ENCODE measurements at places on chromosomes 2 and 18.

GRCh38 chr18:23716966-23717365, 27.7 kb downstream of the LAMA3 start:
- DNase-seq: no peak

- DNase-seq: no peak
Measured at GRCh38 chr2:62147610-62148301, 48.2 kb upstream of the B3GNT2 start.

GRCh38 chr2:241592126-241592845, 33.7 kb downstream of the BOK start:
- no peak for DNase-seq

DNA sequence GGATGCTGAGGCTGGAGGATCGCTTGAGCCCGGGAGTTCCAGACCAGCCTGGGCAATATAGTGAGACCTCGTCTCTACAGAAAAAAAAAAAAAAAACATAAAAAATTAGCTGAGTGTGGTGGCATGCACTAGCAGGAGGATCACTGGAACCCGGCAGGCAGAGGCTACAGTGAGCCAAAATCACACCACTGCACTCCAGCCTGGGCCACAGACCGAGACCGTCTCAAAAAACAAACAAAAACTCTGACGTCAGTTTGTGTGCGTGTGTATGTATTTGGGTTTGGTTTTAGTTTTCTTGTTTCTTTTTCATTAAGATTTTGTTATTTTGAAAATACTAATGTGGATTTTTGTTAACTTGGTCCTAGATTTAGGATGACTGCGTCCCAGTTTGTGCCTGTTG, 19.0 kb downstream of the CEP68 start:
- DNase-seq: no peak

DNA sequence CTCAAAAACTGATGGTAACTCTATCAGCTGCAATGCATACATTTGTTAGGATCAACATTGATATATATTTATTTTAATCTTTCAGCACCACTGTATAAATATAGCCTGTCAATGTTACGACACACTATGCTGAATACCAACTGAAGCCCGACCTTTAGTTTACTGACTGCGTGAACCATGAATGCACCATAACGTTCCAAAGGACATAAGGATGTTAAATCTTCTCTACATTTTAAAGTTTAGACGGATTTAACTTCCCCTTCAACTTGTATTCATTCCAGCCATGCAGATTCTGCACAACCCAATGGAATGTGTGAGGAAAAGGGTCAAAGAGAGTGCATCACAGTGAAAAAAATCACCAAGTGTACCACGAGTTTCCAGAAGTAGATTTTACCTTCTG, 489.5 kb downstream of the IRS1 start:
- no peak for DNase-seq

DNA sequence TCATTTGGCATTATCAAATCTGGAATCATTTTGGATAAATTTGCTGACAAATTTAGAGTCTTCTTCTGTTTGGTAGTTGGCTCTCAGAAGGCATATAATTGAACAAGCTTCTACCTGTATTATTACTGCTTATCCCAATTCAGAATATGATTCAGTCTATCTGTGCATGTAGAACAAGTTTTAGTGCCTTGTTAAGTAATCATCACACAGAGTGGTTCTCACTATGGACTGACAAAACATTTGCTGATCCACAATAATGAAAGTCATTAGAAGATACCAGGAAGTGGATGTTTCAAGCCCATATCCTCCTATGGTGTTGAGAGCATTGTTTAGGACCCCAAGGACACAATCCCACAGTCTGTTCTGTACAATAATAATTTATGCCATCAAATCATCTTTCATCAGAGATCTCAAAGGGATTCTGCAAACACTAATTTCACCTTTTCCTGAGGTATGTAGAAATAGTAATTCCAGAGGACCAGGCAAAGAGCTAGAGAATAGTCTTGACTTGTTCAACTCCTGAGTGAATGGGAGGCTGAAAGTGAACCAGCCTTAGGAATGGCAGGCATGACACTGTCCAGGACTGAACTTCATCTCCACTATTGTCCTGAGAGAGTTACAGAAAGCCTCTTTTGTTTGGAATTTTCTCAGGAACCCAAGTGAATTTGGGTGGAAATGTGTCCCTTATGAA, 29.6 kb upstream of the DSC1 start:
- no peak for DNase-seq

GRCh38 chr2:179201869-179202268, 62.8 kb downstream of the SESTD1 start:
- peak; percentile 12 for DNase-seq

GRCh38 chr2:23669413-23670244, 257.3 kb downstream of the ATAD2B start:
- no peak for DNase-seq

DNA sequence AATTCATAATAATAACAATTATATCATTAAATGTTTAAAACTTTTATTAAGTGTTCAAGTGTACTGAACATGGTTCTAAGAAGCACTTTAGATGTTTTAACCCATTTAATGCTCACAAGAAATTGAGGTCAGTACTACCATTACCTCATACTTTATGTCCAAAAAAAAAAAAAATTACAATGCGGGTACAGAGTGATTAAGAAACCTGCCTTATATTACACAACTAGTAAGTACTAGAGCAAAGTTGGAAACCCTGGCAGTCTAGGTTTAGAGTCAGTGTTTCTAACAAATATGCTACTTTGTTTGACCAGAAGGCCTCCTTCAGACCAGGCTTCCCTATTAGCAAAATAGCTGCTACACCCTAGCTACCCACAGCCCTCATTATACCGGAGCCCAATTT, 28.5 kb downstream of the PLEKHM3 start:
- no peak for DNase-seq

DNA sequence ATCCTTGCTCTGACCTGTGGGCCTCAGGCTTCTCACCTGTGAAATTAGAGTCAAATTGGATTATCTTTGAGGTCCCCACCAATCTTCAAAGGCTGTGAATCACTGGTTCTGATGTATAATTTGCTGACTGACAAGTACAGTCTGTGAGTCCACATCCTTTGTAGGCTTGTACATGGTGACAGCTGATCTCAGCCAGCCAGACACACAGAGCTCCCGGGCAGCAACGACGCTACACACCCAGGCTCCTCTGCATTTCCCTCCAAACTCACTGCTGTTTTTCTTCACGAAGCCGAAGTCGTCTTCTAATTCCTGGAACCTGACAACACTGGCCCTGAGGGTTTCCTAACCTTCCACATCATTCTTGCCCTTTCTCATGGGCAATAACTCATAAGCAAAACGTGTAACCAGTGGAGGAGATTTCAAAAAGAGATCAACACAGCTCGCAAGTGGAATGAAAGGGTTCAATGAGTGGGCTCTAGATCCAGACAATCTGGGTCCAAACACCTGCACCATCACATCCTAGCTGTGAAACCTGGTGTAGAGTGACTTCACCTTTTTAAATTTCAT, 37.9 kb upstream of the EVA1A start:
- no peak for DNase-seq

DNA sequence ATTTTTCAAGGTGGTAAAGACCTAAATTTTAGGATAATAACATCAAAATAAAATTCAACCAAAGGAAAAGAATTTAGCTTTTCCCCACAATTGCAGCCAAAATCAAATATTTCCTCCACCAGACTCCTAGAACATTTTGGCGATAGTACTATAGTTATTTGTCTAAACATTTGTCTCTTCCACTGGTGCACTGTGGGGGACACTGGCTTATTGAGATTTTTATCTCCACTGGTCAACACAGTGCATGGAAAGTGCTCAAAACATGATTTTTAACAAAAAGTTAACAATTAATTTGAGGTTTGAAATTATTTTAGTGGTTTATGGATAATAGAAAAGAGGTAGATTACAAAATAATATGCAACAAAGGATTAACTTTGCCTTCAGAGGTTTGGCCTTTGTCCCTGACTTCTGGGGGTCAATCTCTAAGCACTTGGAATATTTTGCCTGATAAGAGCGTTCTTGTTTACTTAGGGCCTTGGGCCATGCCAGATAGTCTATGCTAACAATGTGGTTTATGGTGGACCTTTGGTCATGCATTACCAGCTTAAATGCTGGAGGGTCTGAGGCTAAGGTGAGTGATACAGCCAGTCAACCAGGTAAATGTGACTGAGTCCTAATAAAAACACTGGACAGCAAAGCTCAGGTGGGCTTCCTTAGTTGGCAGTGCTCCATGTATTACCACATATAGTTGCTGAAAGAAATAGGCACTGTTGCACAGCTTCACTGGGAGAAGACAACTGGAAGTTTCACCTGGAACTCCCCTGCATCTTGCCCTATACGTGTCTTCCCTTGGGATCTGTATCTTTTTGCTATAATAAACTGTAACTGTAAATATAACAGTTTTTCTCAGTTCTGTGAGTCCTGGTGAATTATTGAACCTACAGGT, 67.2 kb upstream of the SATB2 start:
- DNase-seq: no peak

DNA sequence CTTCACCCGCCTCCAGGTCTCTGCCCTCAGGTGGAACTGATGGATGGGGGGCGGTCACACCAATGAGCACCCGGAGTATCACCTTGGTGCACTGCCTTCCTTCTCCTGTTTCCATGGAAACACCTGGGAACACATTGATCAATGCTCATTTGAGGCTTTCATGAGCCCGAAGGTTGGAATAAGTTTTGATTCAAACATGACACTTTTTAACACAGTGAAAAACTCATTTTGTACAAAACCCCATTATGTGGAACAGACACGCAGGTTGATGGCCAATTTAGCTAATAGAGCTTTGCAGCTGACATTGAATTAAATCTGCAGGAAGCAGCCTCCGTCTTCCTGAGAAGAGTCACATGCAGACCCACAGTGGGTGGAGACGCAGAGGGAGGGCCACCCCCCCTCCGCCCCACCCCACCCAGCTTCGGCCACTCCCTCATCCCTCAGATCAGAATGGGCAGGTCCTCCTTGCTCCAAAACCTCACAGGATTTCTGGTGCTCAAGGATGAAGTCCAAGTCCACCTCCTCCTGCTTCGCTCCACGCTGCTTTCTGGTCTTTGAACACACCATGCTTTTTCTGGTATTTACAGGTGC, 96.0 kb upstream of the MYCN start:
- no peak for DNase-seq

- DNase-seq: no peak
Measured at GRCh38 chr18:48866856-48867255, 83.9 kb downstream of the SMAD7 start.

GRCh38 chr2:26316845-26317244, 29.1 kb upstream of the SELENOI start:
- DNase-seq: no peak

DNA sequence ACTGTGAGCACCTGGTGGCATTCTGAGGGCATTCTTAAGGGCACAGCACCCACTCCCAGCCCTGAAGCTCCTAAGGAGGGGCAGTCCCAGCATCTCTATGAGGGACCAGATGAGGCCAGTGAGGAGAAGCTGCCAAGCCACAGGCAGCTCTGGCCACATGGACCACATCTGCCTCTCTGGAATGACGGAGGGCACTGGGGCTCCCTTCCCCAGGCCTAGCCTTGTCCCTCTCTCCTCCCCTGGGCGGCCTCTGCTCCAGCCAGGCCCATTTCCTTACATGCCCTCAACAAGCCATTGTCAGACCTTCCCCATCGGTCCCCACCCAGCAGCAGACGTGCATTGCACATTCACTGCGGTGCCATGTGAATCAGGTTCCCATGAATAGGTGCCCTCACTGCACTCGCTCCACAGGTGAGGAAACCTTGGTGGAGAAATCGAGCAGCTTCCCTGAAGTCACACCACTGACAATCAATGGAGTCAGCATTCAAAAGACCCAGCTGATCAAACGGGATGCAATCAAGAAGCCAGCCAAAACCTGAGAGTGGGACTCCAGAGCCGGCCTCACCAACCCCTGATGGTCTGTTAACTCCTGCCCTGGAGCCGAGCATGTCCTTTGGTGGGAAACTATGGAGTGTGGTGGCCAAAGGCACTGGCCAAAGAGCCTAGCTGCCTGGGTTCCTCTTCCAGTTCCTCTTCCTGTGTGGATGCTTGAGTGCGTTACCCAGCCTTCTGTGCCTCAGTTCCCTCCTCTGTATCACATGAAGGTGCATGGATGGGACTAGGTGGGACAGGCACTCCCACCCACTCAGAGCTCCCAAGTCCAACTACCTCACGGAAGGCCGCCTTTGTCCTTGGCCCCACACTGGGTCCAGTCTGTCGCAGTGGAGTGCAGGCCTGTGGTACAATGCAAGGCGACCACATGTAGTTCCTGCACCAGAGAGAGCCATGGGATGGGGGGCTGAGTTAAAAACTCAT, 147.3 kb downstream of the ZFP36L2 start:
- DNase-seq: no peak

DNA sequence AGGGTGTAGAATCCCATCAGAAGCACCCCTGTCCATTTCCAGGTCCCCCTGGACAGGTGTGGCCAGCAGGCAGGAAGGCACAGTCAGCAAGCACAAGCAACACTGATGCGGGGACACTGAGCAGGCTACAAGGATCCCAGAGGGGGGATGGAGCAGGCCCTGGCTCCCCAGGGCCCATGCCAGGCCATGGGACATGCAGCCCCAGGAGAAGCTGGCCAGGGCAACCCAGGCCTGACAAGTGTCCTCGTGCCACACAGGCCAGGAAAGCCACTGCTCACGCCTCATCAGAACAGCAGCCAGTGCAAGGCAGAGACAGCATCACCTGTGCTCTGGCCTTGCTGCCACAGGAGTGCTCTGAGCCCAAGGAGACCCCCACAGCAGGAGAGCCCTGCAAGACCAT, 14.1 kb upstream of the GPC1 start:
- DNase-seq: no peak

DNA sequence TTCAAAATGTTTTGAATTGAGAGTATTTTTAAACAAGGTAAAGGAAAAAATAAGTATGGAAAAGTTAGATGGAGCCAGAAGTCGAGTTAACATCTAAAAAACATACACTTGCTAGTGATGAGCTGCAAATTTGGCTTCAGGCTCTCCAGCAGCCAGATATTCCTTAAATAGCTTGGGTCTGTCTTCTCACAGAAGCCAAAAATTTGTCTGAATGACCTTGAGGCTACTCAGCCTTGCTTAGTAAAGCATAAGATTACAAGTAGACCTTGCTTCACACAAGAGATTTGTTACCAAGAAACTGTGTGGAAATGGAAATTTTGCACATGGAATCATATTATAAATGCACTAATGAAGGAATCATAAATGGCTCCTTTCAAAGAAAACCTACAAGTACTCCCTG, 40.8 kb upstream of the GRB14 start:
- no peak for DNase-seq

GRCh38 chr2:41111836-41112627, 660.1 kb upstream of the SLC8A1 start:
- DNase-seq: no peak

All from HFF-Myc (cell line).